Progenitor cell of endocrine pancreas (in vitro differentiated cells): ENCODE measurements at places on chromosomes 7 and 10. TPM values are rescaled to one million over a fixed set of nuclear protein-coding genes. Genes with fewer than 3 reads are reported as not detected.
A peak's percentile ranks its signal among the peaks of the same experiment; 100 is the strongest.

DNA sequence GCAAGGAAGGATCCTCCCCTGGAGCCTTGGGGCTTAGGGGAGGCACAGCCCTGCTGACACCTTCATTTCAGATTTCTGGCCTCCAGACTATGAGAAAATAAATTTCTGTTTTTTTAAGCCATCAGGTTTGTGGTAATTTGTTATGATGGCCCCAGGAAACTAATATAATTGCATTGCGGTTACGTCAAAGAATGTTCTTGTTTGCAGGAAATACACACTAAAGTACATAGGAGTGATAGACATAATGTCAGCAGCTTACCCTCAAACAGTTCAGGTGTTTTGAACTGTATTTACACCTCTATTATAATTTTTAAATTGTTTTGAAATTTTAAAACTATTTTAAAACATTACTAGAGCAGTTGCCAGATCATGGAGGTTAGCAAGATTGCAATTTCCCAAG is 12.6 kb upstream of the FHIP2A start:
- H3K36me3 ChIP-seq = no peaks in the 10 kb centered on the region
- H3K27ac ChIP-seq = no peak overlapping the region
- H3K27me3 ChIP-seq = no peaks in the 10 kb centered on the region
- H3K4me3 ChIP-seq = no peak overlapping the region
- H3K4me1 ChIP-seq = no peaks in the 10 kb centered on the region

DNA sequence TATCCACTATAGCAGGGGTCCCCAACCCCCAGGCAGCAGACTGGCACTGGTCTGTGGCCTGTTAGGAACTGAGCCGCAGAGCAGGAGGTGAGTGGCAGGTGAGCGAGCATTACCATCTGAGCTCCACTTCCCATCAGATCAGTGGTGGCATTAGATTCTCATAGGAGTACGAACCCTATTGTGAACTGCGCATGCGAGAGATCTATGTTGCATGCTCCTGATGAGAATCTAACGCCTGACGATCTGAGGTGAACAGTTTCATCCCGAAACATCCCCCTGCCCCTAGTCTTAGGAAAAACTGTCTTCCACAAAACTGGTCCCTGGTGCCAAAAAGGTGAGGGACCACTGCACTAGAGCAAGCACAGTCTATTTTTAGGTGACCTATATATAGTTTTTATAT is 23.6 kb downstream of the ASZ1 start:
- H3K4me3 ChIP-seq = no peak overlapping the region
- H3K27me3 ChIP-seq = peaks cover under 1% of the 10 kb centered on the region
- no peak for DNase-seq
- H3K4me1 ChIP-seq = no peaks in the 10 kb centered on the region

The ANKRD61 gene
- total RNA-seq = 0.22 and 0.47 TPM in 2 replicates

- no peak for DNase-seq
- H3K4me1 ChIP-seq = no peaks in the 10 kb centered on the region
- no peaks in the 10 kb centered on the region for H3K27me3 ChIP-seq
- no peak overlapping the region for H3K27ac ChIP-seq
- H3K4me3 ChIP-seq = no peak overlapping the region
Measured at GRCh38 chr7:91683823-91684222, 196.7 kb downstream of the MTERF1 start.

DNA sequence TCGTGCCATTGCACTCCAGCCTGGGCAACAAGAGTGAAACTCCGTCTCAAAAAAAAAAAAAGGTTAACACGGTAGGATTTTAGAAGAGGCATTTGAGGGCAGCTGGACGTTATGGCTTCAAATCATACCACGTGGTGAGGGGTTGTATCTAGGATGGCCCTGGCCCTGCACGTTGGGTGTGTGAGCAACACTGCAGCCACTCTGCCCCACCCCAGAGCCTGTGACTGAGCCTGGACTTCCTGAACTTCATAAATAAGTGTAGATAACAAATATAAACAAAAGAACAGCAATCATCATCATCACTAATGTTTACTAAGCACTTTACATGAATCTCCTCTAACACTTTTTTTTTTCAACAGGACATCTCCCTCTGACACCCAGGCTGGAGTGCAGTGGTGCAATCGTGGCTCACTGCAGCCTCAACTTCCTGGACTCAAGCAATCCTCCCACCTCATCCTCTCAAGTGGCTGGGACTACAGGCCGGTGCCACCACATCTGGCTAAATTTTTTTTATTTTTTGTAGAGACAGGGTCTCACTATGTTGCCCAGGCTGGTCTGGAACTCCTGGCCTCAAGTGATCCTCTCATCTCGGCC is 169.5 kb upstream of the FRMD4A start:
- peaks cover 5% of the 10 kb centered on the region for H3K27me3 ChIP-seq
- H3K27ac ChIP-seq = no peak overlapping the region
- peaks cover 1% of the 10 kb centered on the region for H3K4me1 ChIP-seq
- DNase-seq = no peak

The SPDYE18 gene
- total RNA-seq = 0.60 and 0.93 TPM in 2 replicates

GRCh38 chr7:71995111-71995510 is 417.0 kb downstream of the CALN1 start:
- peaks cover 10% of the 10 kb centered on the region for H3K4me1 ChIP-seq
- no peaks in the 10 kb centered on the region for H3K36me3 ChIP-seq
- H3K27ac ChIP-seq = peak overlapping the region; percentile 69

- peaks cover 38% of the 10 kb centered on the region for H3K36me3 ChIP-seq
- no peak overlapping the region for H3K27ac ChIP-seq
- H3K4me3 ChIP-seq = no peak overlapping the region
Measured at GRCh38 chr10:110514848-110515247, 17.1 kb downstream of the DUSP5 start.

GRCh38 chr7:54729107-54729506 is 29.9 kb downstream of the SEC61G start:
- no peak overlapping the region for H3K4me3 ChIP-seq

- peak overlapping the region; percentile 89 for H3K27ac ChIP-seq
- peaks cover 27% of the 10 kb centered on the region for H3K4me1 ChIP-seq
Measured at GRCh38 chr10:80473692-80474596, 19.8 kb downstream of the TSPAN14 start.

DNA sequence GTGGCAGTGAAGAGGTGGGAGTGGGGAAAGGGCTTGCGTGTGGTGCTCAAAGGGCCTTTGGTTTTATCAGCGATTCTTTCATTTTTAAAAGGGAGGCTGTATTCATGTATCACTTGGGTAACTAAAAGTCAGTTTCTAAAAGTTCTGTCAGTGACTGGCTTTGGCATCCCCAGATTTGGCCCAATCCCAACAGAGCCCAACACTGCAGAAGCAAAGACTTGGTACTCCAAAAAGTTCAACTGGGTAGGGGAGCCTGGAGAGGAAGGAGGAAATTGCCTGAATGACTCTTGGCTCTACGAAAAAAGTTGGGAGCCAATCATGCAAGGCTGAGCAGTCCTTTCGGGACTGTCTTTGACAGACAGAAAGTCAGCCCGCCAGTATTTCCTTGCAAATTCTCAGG is 54.5 kb upstream of the COL13A1 start:
- no peak overlapping the region for H3K4me3 ChIP-seq
- DNase-seq = no peak
- H3K27me3 ChIP-seq = peaks cover 57% of the 10 kb centered on the region
- H3K4me1 ChIP-seq = no peaks in the 10 kb centered on the region

The COL28A1 gene
- total RNA-seq = 17.3 and 18.3 TPM in 2 replicates

GRCh38 chr7:16644636-16645592 is 640 bp downstream of the ANKMY2 start:
- DNase-seq = peak; percentile 50
- H3K4me1 ChIP-seq = peaks cover 34% of the 10 kb centered on the region
- H3K36me3 ChIP-seq = peaks cover 2% of the 10 kb centered on the region
- peak overlapping the region; percentile 100 for H3K27ac ChIP-seq
- H3K27me3 ChIP-seq = no peaks in the 10 kb centered on the region
- H3K4me3 ChIP-seq = peak overlapping the region; percentile 98

The ANXA11 gene
- 120 and 126 TPM in 2 replicates for total RNA-seq

GRCh38 chr7:114645451-114645850 is 230.8 kb downstream of the FOXP2 start:
- no peak overlapping the region for H3K27ac ChIP-seq
- H3K4me1 ChIP-seq = peaks cover 18% of the 10 kb centered on the region
- no peaks in the 10 kb centered on the region for H3K36me3 ChIP-seq
- no peaks in the 10 kb centered on the region for H3K27me3 ChIP-seq
- no peak for DNase-seq

GRCh38 chr7:91517201-91517785 is 253.1 kb downstream of the FZD1 start:
- H3K36me3 ChIP-seq = no peaks in the 10 kb centered on the region
- no peaks in the 10 kb centered on the region for H3K4me1 ChIP-seq
- H3K27me3 ChIP-seq = no peaks in the 10 kb centered on the region
- no peak for DNase-seq

The AQP1 gene
- total RNA-seq = 1.3 and 1.4 TPM in 2 replicates

DNA sequence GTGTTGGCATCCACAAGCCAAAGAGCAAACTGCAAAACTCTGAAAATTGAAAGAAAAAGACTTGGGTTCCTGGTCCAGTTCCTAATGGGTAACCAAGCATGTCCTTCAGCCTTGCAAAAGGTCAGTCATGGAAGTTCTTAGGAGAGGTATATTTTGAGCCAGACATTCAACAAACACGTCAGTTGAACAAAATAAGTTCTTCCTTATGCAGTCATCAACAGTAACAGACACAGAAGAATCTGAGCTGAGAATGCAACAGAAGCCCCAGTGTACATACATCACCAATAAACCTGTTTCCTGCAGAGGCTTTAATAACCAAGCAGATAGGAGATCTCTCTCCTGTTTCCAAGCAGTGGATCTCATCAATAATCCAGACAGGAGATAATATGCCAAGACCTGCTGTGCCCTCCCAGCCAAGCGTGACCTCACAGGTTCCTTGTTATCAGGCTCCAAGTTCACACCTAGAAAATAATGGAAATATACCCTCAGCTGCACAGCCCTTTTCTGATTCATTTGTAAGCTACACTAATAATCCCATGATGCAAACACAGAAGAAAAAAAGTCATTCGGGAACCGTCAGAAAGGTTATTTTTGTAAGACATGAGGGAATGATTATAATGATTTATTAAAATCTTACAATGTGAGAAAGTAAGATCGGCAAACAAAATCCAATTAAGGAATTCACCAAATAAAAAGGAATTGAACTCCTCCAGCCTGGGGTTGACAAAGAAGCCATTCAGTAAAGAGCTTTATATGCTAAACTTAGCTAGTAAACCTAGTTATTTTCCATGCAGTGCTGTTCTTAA is 90.7 kb downstream of the DGKI start:
- peaks cover 10% of the 10 kb centered on the region for H3K27me3 ChIP-seq
- peak overlapping the region; percentile 34 for H3K27ac ChIP-seq
- no peak for DNase-seq
- no peaks in the 10 kb centered on the region for H3K36me3 ChIP-seq
- no peak overlapping the region for H3K4me3 ChIP-seq

- H3K4me3 ChIP-seq = no peak overlapping the region
- H3K27ac ChIP-seq = no peak overlapping the region
- H3K27me3 ChIP-seq = peaks cover 3% of the 10 kb centered on the region
- no peaks in the 10 kb centered on the region for H3K36me3 ChIP-seq
- H3K4me1 ChIP-seq = no peaks in the 10 kb centered on the region
Measured at GRCh38 chr10:71088054-71088453, 124.3 kb upstream of the UNC5B start.

The FZD8 gene
- total RNA-seq = 27.4 TPM in 2 replicates

The FMC1 gene
- 17.9 and 18.6 TPM in 2 replicates for total RNA-seq

- H3K27ac ChIP-seq = no peak overlapping the region
- no peaks in the 10 kb centered on the region for H3K36me3 ChIP-seq
- DNase-seq = no peak
- H3K4me1 ChIP-seq = no peaks in the 10 kb centered on the region
Measured at GRCh38 chr10:98790817-98791216, 344.1 kb upstream of the HPS1 start.

DNA sequence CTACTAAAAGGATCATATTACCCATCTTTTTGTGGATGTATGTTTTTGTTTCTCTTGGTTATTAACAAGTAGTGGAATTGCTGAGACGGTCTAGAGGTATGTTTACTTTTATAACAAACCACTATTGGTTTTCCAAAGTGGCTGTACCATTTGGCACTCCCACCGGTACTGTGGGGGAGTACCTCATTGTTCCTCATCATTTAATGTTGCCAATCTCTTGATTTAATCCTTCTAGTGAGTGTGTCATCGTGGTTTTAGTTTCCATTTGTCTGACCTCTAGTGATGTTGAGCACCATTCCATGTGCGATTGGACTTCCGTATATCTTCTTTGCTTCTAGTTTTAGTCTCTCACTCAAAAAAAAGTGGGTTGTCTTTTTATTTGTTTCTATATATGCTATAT is 50.4 kb downstream of the RBM33 start:
- H3K36me3 ChIP-seq = peaks cover 12% of the 10 kb centered on the region
- H3K4me3 ChIP-seq = no peak overlapping the region
- no peaks in the 10 kb centered on the region for H3K27me3 ChIP-seq
- peaks cover under 1% of the 10 kb centered on the region for H3K4me1 ChIP-seq
- no peak overlapping the region for H3K27ac ChIP-seq

DNA sequence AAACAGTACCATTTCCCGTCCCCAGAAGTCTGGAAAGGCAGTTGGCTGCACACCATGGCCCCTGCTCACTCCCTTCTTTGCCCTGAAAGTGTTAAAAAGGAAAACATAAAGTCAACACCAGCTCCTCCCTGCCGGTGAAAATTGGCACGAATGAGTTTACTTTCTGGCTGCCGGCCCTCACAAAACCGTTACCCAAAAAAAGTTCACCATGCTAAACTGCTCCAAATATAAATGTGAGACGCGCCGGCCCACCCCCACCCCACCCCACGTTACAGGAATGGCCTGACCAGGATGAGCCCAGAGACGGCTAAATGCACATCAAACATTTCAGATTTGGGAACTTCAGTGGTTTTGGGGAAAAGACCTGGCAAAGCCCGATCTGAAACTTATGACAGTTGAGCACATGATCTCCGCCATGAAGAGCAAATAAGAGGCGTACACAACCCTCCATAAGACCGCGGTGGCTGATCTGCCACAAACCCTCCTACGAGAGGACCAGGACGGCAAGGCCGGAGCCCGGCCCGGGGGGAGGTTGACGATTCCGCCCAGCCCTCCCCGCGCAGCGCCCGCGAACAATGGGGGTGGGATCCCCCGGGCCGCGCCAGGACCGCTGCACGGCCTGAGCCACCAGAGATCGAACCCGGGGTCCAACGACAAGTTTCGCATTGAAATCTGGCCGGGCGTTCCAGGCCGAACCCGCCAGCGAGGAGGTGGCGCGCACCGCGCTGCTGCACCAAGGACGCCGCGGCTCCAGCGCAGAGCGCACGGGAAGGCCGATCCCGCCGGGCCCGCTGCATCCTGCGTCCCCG is 952 bp downstream of the DIP2C start:
- peak; percentile 37 for DNase-seq
- no peaks in the 10 kb centered on the region for H3K36me3 ChIP-seq
- peaks cover 32% of the 10 kb centered on the region for H3K4me1 ChIP-seq
- H3K27ac ChIP-seq = peak overlapping the region; percentile 71

The ACSM6 gene
- not detected in 2 replicates for total RNA-seq

The FAM221A gene
- total RNA-seq = 34.4 and 37.1 TPM in 2 replicates

The METTL27 gene
- total RNA-seq = 13.3 and 13.5 TPM in 2 replicates

DNA sequence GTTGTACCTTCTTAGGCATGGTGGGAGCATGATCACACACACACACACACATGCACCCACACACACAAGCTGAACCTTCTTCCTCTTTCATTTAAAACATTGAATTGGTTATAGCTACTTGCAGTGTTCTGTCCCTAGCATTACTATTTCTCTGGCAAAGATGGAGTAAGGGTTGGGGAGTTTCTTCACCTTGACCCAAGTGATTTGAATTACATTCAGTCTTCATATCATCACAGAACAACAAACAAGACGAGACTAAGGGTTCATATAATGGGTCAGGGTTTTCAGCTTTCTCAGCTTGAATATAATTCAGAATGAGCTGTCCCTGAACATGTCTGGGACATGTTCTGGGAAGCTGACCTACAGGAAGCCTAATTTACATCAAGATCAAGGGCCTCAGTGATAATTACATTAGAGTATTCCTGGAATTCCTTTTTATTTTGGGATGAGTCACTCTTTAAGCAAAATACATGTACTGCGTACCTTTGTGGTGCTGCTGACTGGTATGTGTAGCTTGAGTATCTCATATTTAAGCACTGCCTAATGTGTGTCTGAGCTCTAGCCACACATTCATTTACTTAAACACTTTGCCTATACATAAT is 213.5 kb upstream of the TMEM229A start:
- no peak overlapping the region for H3K4me3 ChIP-seq
- H3K36me3 ChIP-seq = no peaks in the 10 kb centered on the region
- DNase-seq = no peak
- no peak overlapping the region for H3K27ac ChIP-seq
